ENCODE measurements at places on chromosomes 4 and X.

DNA sequence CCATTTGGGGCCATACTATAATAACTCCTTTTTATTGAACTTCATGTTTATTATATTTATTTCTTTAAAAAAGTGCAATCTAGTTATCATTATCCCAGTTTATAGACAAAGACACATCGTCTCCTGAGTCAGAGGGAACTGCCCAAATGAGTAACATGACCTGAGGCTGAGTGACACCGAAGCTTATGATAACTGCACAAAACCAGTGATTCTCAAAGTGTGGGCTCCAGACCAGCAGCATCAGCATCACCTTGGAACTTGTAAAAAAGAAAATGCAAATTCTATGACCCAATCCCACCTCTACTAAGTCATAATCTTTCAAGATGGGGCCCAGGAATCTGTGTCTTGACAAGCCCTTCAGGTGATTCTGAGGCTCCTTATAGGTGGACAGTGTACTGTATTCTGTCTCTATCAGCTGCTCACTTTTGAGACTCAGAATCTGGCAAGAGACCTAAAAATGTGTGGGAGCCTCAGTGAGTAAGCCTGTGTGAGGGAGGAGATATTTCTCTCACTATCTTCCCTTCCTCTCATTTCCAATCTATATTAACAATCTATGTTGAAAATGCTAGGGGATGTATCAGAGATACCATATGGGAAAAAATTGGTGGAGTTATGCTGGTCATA is 147.0 kb downstream of the PACRGL start:
- no peak for DNase-seq

DNA sequence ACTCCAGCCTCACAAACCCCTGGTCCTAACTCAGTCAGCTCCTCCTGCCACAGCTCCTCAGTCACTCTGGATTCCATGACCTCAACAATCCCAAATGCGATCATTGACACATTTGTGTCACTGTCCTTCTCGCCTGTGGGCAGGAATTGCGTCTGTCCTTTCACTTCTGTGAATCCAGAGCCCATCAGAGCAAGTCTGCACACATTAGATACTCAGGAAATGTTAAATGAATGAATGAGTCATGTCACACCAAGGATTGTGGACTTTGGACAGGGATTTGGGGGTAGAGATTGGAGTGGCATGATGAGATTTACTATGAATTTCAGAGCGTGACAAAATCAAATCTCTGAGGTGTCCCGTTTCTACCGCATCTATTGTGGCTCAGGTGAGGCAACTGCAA is 11.8 kb upstream of the CLDN24 start:
- DNase-seq = no peak

DNA sequence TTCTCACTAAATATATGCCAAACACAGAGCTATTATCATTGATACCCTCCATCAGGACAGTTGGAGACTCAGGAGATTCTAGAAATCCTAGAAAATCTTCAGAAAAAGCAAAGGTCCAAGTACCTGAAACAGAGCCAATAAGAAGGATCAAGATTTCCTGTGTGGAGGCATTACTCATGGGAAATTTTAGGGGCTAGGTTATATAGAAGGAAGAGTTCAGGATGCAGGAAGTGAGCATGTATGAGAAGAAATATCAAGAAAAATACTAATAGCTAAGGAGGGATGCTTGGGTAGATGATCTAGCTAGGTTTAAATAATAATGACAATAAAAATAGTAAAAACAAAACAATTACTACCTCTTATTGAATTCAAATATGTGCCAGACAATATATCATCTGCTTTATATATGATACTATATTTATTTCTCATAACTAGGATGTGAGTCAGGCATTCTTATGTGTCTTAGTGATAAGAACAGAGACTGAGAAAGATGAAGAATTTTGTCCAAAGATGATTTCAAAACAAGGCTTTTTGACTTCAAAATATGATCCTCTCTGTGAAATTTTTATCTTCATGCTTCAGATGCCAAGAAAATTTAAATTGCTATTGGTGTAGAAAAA is 66.4 kb upstream of the HHIP start:
- DNase-seq = no peak

GRCh38 chr4:87240341-87240740 is 19.9 kb upstream of the KLHL8 start:
- DNase-seq = no peak

GRCh38 chr4:105709081-105709450 is 482 bp downstream of the GSTCD start:
- no peak for DNase-seq

GRCh38 chr4:105598787-105599186 is 46.4 kb downstream of the ARHGEF38 start:
- no peak for DNase-seq

GRCh38 chr4:56183344-56183959 is 203.8 kb downstream of the AASDH start:
- DNase-seq = no peak

DNA sequence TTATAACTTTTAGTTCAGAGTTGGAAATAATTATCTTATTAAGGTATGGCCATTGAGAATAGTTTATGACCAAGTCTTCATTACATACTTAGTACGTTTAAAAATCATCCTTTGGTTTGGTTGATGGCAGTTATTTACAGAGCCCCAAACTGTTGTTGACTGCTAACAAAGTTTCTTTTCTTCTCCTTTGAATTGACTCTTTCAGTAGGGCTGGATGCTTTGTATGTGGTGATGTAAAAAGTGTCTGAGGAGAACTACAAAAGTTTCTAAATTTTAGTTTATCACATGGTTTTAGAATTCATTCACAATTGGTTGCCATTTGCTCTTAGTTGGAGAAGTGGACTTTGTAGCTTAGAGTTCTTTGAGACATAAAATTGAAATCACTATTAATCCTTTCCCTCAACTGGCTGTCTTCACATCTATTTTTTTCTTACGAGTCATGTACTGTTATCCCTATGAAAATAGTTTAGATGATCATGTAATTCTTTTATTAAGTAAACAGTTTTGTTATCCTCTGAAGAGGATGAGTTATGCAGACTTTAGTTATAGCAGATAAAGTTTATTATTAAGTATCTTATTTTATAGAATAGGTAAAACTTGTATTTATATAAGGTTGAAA is 14.8 kb downstream of the PTPN13 start:
- DNase-seq = no peak

- no peak for DNase-seq
Measured at GRCh38 chr4:129350834-129351721, 255.1 kb downstream of the C4orf33 start.

DNA sequence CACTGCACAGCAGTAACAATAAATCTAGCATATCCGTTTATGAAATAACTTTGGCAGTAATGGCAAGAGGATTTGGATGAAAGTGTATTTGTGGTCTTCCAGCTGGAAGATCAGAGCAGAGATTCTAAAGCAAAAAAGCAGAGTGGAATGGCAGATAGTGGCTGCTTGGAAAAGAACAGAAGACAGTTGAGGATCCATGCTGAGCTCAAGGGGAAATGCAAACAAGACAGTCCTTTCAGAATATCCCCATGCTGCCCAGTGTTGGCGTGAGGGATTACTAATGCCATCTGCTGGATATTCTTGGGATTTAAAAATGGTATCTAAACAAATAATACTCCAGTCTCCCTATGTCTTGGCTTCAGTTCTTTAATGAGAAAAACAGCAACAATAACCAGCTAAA is 629.1 kb upstream of the ATOH1 start:
- no peak for DNase-seq

- DNase-seq = no peak
Measured at GRCh38 chr4:77848508-77848907, 14.1 kb upstream of the MRPL1 start.

- DNase-seq = no peak
Measured at GRCh38 chr4:114384629-114385028, 214.0 kb upstream of the UGT8 start.

GRCh38 chr4:97153042-97153441 is 990.2 kb downstream of the STPG2 start:
- DNase-seq = no peak

DNA sequence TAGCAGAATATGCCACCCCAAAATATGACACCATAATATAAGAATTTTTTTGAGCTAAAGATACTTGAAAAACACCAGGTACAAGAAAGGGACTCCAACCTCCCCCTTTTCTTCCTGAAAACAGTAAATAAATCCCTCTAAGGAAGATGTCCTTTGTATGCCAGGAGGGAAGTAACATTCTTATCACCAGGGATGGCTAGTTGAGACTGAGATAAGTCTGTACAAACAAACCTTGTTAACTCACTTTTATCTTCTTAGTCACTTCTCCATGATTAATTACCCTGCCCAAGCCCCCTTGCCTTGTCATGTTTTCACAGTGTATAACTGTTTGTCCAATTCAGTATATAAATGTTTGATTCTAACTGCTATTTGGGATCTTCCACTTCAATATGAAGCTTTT is 888.0 kb downstream of the PCDH18 start:
- DNase-seq = no peak

GRCh38 chrX:22135171-22135711 is 103.1 kb downstream of the PHEX start:
- DNase-seq = no peak

- no peak for DNase-seq
Measured at GRCh38 chr4:177964061-177964460, 521.8 kb upstream of the AGA start.

DNA sequence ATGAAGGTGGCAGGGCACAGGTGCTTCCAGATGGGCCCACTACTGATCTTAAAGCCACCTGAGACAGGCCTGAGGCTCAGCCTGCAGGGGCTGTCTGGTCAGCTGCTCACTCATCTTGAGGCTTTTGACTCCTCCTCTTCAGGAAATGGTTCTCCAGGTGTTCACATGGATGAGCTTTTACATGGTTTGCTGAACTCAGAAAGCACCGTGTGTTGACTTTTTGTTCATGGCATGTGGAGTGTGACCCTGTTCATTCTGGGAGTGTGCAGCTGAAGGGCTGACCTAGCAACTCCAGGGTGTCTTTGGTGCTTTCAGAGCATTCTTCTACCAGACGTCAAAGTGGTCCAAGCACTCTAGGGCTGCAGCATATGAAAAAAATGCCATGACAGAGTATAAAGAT is 111.1 kb downstream of the CCNG2 start:
- no peak for DNase-seq

- no peak for DNase-seq
Measured at GRCh38 chrX:135295238-135295943, 13.9 kb upstream of the ETDC start.

DNA sequence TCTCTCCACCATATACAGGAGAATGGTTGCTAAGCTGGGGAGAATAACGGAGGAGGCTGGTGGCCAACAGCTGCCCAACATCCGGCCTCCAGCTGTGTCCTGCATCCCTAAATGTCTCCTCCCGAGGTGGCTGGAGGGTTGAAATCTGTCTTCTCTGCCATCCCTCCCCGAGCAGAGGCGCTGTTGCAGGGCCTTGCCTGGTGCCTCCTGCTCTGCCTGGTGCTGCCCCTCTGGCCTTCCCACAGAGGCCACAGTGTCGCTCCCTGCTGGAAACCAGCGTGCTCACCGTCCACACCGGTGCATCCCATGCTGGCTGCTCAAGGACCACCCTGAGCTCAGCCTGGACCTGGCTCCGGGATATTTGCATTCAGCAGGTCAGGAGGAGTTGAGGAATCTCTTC is 115.2 kb downstream of the ENPP6 start:
- DNase-seq = no peak

- DNase-seq = no peak
Measured at GRCh38 chr4:1775731-1776500, 17.2 kb upstream of the FGFR3 start.

DNA sequence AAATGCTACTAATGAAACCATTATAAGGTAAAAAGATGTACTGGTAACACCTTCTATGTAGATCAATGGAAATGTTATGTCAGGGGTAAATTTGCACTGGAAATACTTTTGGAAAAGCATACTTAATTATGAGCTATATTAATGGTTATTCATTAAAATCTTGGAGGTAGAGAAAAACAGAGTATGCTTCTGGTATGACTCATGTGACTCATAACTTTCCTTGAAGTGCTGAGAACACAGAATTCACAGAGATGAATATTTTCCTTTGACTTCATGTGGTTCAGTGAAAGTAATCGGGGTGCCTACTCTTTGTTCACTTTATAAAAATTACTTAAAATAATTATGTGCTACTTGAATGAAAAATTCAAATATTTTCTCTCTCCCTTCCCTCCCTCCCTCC is 254.2 kb downstream of the KCTD8 start:
- DNase-seq = no peak

DNA sequence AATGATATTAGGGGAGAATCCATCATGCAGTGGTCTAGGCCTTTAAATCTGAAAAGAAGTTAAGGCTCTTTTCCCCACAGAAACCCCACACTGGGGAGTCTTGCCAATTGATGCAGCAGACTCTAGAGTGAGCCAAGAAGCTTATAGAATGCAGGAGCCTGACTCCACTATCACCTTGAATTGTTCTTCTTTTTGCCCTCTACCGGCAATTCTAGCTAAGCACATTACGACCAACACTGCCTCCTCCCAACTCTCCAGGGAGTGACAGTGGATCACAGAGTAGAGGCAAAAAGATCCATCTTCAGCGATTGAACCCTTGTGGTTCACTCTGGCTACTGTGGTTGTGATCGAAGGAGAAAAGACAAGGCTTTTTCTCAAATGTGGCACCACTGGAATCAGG is 331.5 kb downstream of the NKX6-1 start:
- no peak for DNase-seq

DNA sequence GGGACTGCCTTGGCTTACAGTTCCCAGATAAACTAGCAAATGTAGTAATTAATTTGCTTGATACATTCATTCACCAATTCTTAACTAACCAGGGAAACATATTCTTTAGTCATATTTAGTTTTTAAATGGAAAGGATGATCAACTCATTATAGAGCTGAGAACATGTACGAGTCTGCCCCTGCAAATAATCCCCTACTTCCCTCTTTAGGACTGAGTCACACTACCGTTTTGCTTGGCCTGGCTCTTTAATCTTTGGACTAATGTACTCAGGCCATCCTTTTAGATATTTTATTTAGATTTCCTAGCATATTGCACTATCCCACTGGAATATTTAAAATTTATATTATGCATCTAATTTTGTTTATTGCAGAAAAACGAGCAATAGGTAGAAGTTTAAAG is 105.5 kb upstream of the LCORL start:
- no peak for DNase-seq

DNA sequence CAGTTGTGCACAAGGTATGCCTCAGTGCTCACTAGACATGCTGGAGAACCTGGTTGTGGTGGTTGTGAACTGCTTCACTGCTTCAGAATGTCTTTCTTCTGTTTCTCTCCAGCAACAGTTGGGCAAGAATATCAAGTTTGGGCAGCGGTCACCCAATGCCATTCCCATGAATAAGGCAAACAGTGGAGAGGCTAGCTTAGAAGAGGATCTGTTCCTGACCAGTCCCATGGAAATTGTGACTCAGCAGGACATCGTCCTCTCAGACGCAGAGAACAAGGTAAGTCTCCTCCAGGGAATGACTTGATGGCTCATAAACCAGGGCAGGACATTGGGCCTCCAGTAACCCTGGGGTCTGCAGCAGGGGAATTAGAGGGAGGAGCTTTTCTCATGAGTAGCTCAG is 79.9 kb downstream of the AASDH start:
- DNase-seq = no peak
